ENCODE measurements at places on chromosomes 1 and 21. TPM values are rescaled to one million over a fixed set of nuclear protein-coding genes. Genes with fewer than 3 reads are reported as not detected.

- peak overlapping the region; percentile 36 for H3K4me3 ChIP-seq
- H3K36me3 ChIP-seq = no peaks in the 10 kb centered on the region
- peak; percentile 52 for DNase-seq
- peaks cover 24% of the 10 kb centered on the region for H3K4me1 ChIP-seq
- H3K27ac ChIP-seq = no peak overlapping the region
Observed at GRCh38 chr1:6448749-6449631, 17.0 kb downstream of the TNFRSF25 start.

DNA sequence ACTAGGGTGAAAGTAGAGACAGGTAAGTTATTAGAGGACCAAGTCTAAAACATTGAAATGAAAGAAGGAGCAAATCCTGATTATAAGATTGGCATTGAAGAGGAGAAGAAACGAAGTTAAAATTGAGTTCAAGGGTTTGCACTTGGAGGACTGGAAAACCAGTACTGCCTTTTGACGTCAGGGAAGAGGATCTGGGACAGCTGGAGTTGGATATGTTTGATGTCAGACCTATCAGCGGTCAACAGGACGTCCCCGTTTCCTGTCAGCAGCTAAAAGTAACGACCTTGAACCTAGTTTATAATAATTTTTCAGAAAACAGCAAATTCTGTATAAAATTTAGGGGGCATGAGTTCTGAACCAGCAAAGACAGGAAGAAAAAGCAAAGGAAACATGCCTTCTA is 1.2 kb upstream of the NID1 start:
- no peak overlapping the region for H3K27ac ChIP-seq
- DNase-seq = no peak
- H3K4me1 ChIP-seq = peaks cover 20% of the 10 kb centered on the region

- no peak overlapping the region for H3K27ac ChIP-seq
- peaks cover 61% of the 10 kb centered on the region for H3K27me3 ChIP-seq
- H3K4me1 ChIP-seq = peaks cover 36% of the 10 kb centered on the region
- H3K36me3 ChIP-seq = no peaks in the 10 kb centered on the region
Observed at GRCh38 chr1:98049370-98050135, 128.7 kb upstream of the DPYD start.

- no peak overlapping the region for H3K27ac ChIP-seq
- no peaks in the 10 kb centered on the region for H3K27me3 ChIP-seq
- peaks cover 6% of the 10 kb centered on the region for H3K4me1 ChIP-seq
- H3K36me3 ChIP-seq = peaks cover 10% of the 10 kb centered on the region
- no peak overlapping the region for H3K4me3 ChIP-seq
- DNase-seq = peak; percentile 87
Observed at GRCh38 chr21:44949779-44950198, 10.0 kb downstream of the SLX9 start.

- peaks cover 56% of the 10 kb centered on the region for H3K4me1 ChIP-seq
- no peak overlapping the region for H3K4me3 ChIP-seq
- no peaks in the 10 kb centered on the region for H3K27me3 ChIP-seq
- no peak for DNase-seq
- no peak overlapping the region for H3K27ac ChIP-seq
Observed at GRCh38 chr1:113793878-113794834, 18.1 kb downstream of the RSBN1 start.

DNA sequence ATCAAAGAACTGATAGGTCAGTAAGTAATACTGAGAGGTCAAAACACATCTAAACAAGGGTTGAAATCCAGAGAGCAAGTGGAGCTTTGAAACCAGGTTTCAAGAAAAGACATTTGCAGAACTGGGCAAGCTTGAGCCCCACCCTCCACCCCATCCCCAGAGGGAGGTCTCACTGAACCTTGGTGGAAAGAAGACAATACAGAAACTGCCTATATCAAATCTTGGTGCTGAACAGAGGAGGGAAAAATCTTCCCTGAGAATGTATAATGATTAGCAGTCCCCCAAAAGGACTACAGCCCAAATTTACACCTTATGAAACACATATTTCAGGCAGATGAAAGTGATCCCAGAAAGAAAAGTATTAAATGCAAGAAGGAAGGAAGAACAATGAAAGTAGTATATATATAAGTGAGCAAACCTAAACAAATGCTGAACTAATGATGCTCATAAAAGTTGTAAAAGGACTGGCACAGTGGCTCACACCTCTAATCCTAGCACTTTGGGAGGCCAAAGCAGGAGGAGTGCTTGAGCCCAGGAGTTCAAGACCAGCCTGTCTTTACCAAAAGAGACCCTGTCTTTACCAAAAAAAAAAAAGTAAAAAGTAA is 12.4 kb downstream of the ZBTB17 start:
- H3K27ac ChIP-seq = peak overlapping the region; percentile 100
- H3K36me3 ChIP-seq = peaks cover 10% of the 10 kb centered on the region
- no peak for DNase-seq

- no peaks in the 10 kb centered on the region for H3K36me3 ChIP-seq
- H3K27me3 ChIP-seq = peaks cover 55% of the 10 kb centered on the region
- DNase-seq = peak; percentile 73
Observed at GRCh38 chr1:11858968-11859871, 475 bp upstream of the NPPB start.

DNA sequence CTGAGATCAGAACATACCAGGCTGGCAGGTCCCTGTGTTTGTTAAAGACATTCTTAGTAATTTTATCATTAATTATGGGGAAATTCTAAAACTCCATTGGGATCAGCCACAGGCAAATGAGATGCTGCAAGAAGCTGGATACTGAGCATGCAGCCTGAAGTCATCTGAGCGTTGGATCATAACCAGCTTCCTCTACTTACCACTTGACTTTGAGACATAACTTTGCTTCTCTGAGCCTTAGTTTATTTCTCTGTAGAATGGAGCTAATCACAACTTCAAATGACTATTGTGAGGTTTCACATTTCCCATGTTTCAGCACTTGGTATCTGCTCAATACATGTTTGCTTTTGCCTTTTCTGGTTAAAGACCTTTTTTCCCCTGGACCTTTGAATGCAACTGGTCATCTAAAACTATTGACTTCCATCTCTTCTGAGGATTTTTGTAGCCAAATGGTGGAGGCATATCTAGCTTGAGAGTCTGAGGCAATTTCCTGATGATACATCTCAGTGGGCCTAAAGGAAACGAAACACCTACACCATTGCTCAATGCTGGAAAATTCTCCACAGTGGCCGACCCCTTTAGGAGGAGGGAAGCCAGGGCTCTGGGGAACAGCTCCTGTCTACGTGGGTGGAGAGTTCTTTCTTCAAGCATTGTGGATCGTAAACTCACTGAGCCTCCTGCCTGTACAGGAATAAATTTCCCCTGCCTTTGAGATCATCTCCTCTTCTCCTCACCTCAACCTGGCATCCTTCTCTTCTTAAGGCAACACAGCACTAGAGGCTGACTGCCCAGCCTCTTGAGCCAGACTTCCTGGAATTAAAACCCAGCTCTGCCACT is 109.1 kb upstream of the HOOK1 start:
- no peaks in the 10 kb centered on the region for H3K27me3 ChIP-seq
- H3K4me3 ChIP-seq = no peak overlapping the region
- no peaks in the 10 kb centered on the region for H3K36me3 ChIP-seq
- no peaks in the 10 kb centered on the region for H3K4me1 ChIP-seq
- no peak for DNase-seq
- no peak overlapping the region for H3K27ac ChIP-seq

DNA sequence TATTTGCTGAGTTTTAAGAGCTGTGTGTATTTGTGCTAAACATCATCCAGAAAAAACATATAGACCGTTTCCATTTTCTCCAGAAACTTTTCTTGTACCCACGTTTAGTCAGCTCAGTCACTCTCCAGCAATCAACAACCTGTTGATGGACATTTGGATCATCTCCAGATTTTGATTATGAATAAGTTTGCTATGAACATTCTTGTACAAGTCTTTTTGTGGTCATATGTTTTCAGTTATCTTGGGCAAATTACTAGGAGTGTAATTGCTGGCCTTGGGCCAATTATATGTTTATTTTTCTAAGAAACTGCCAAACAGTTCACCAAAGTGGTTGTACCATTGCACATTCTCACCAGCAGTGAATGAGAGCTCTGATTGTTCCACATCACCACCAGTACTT is 221.8 kb downstream of the CENPF start:
- no peak overlapping the region for H3K4me3 ChIP-seq
- H3K27ac ChIP-seq = no peak overlapping the region
- H3K4me1 ChIP-seq = no peaks in the 10 kb centered on the region
- no peaks in the 10 kb centered on the region for H3K27me3 ChIP-seq
- no peaks in the 10 kb centered on the region for H3K36me3 ChIP-seq

DNA sequence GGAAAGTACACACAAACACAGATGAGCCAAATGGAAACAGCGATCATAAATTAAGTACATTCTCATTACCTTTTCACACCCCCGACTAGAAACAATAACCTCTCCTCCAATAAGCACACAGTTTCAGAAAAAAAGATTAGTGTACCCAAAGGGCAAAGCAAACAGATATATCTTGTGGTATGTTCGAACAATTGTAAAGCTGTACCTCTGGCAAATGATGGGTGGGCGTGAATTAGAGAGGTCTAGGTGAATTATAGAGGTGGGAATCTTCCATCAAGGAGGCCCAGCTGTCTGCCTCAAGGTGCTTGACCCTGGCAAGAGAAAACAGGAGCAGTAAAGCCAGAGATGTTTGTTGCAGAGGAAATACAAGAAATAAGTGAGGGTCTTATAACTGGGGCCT is 715.3 kb upstream of the NEGR1 start:
- no peak for DNase-seq
- no peaks in the 10 kb centered on the region for H3K36me3 ChIP-seq
- no peak overlapping the region for H3K4me3 ChIP-seq

DNA sequence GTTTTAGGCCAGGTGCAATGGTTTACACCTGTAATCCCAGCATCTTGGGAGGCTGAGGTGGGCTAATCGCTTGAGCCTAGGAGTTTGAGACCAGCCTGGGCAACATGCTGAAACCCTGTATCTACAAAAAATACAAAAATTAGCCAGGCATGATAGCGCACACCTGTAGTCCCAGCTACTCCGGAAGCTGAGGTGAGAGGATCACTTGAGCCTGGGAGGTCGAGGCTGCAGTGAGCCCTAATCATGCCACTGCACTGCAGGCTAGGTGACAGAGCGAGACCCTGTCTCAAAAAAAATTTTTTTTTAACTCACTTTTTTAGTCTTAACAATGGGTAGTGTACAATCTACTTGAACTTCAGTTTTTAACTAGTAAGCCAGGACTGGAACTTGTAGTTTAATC is 137.5 kb downstream of the HS2ST1 start:
- H3K4me3 ChIP-seq = no peak overlapping the region
- H3K4me1 ChIP-seq = peaks cover 14% of the 10 kb centered on the region
- no peak overlapping the region for H3K27ac ChIP-seq
- H3K27me3 ChIP-seq = no peaks in the 10 kb centered on the region

Gene HTR6
- 0.19 TPM for total RNA-seq

DNA sequence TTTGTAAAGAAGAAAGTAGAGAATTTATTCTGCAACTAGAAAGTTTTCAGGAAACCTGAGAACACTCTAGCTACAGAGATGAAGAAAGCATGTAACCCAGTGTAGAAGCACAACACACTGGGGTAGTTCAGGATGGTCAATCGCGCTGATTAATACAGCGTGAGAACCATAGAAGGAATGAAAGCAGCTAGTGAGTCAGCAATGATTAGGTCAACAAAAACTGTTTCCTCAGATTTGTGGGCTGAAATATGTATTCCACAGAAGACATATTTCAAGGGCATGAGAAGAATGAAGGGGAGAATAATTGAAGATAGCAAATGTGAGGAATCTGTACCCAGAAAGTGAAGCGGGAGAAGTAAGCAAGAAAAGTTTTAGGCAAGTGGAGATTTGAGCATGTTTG is 97.8 kb upstream of the ADGRL2 start:
- no peaks in the 10 kb centered on the region for H3K36me3 ChIP-seq
- H3K27me3 ChIP-seq = no peaks in the 10 kb centered on the region
- no peak overlapping the region for H3K4me3 ChIP-seq
- no peak overlapping the region for H3K27ac ChIP-seq
- no peaks in the 10 kb centered on the region for H3K4me1 ChIP-seq

Gene NAXE
- 76.7 TPM for total RNA-seq

GRCh38 chr1:43206600-43207228 is 34.6 kb downstream of the CFAP57 start:
- H3K27me3 ChIP-seq = peaks cover 9% of the 10 kb centered on the region
- H3K4me1 ChIP-seq = no peaks in the 10 kb centered on the region
- no peaks in the 10 kb centered on the region for H3K36me3 ChIP-seq
- H3K4me3 ChIP-seq = no peak overlapping the region
- no peak overlapping the region for H3K27ac ChIP-seq
- no peak for DNase-seq

DNA sequence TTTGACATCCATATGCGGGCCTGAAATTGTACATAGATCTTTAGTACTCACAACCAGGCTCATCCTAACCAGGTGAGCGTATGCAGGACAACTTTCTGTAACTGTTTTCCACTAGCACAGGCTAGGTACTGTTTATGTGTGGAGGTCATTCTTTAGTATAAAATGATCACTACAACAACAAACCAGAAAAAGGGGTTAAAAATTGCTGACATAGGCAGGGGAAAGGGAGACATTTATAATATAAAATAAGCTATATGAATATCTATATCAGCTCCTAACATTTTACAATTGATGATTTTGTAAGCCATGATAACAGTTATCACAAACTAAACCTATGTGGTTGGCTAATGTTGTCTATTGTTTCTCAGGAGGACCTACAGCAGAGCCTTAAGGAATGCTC is 37.6 kb downstream of the RGS5 start:
- H3K27me3 ChIP-seq = no peaks in the 10 kb centered on the region
- H3K4me3 ChIP-seq = no peak overlapping the region
- H3K36me3 ChIP-seq = peaks cover 6% of the 10 kb centered on the region
- H3K4me1 ChIP-seq = no peaks in the 10 kb centered on the region

Gene MX2
- total RNA-seq = 25.3 TPM

Gene PTGFRN
- total RNA-seq = 13.5 TPM

DNA sequence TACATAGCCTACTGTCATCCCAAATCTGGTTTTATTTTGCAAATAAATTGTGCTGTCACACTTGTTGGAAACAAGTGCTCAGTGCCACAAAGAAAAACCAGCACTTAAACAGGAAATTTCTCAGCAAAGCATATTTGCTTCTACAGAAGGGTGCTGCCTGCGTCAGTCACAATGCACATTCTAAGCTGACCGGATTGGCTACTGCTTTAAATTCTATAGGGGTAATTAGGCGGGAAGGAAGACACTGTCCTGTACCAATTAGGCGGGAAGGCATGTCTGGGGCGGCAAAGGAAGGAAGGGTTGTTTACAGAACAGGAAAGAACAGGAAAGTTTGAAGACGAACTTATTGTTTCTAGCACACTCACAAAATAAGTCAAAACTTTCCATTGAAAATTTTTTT is 2.8 kb downstream of the IFI16 start:
- H3K27ac ChIP-seq = peak overlapping the region; percentile 100
- peaks cover 48% of the 10 kb centered on the region for H3K4me1 ChIP-seq

Gene RNU1-2
- total RNA-seq = 1,390 TPM

- H3K36me3 ChIP-seq = no peaks in the 10 kb centered on the region
- no peak for DNase-seq
- H3K4me1 ChIP-seq = peaks cover 12% of the 10 kb centered on the region
- H3K27ac ChIP-seq = no peak overlapping the region
Observed at GRCh38 chr1:109368464-109368863, 29.3 kb downstream of the SORT1 start.

- H3K27me3 ChIP-seq = no peaks in the 10 kb centered on the region
- H3K27ac ChIP-seq = peak overlapping the region; percentile 78
- peaks cover 24% of the 10 kb centered on the region for H3K36me3 ChIP-seq
- peak; percentile 17 for DNase-seq
- H3K4me3 ChIP-seq = peak overlapping the region; percentile 2
Observed at GRCh38 chr1:5955479-5955977, 36.7 kb downstream of the NPHP4 start.
